H9 (cell line): ENCODE measurements at places on chromosomes 3 and 15. TPM values are rescaled to one million over a fixed set of nuclear protein-coding genes. Genes with fewer than 3 reads are reported as not detected.

Gene VGLL3
- 19.5 and 19.7 TPM in 2 replicates for total RNA-seq

Gene WNT5A
- total RNA-seq = 1.1 and 1.3 TPM in 2 replicates

Gene KLHL40
- total RNA-seq = not detected in 2 replicates

Gene CDC25A
- total RNA-seq = 83.3 and 84.5 TPM in 2 replicates

Gene BOC
- total RNA-seq = 3.5 and 4.0 TPM in 2 replicates

Gene SCN11A
- 0.17 and 0.20 TPM in 2 replicates for total RNA-seq

Gene FBXO40
- total RNA-seq = 0.04 and 0.15 TPM in 2 replicates

Gene ST3GAL6
- 4.7 and 6.4 TPM in 2 replicates for total RNA-seq

Gene CACNA2D2
- total RNA-seq = 27.7 and 28.1 TPM in 2 replicates

Gene NPAP1
- 0.04 and 0.07 TPM in 2 replicates for total RNA-seq

Gene NDN
- 34.8 and 38.0 TPM in 2 replicates for total RNA-seq

Gene DET1
- 6.3 and 6.6 TPM in 2 replicates for total RNA-seq

Gene CLDN1
- 1.0 and 2.1 TPM in 2 replicates for total RNA-seq

Gene DAPK2
- total RNA-seq = 3.5 and 4.6 TPM in 2 replicates

Gene GUCA1C
- total RNA-seq = not detected in 2 replicates

Gene KBTBD12
- total RNA-seq = not detected in 2 replicates

Gene ALG1L2
- 0.94 and 1.2 TPM in 2 replicates for total RNA-seq

Gene DPPA2
- total RNA-seq = 3.1 and 3.2 TPM in 2 replicates

Gene ACAN
- total RNA-seq = 0.50 and 0.53 TPM in 2 replicates

Gene CAMKV
- total RNA-seq = 50.4 and 54.2 TPM in 2 replicates

Gene CTXN2
- total RNA-seq = 0.11 TPM in 2 replicates

Gene FGD5
- total RNA-seq = 7.8 and 8.6 TPM in 2 replicates

Gene CP
- total RNA-seq = 0.66 and 1.1 TPM in 2 replicates

Gene TIMP4
- total RNA-seq = 8.4 and 8.5 TPM in 2 replicates

Gene SPATA12
- total RNA-seq = 0.11 and 0.22 TPM in 2 replicates

Gene SLC22A13
- 0.11 TPM in 1 of 2 replicates, not detected in the other for total RNA-seq

Gene P2RY13
- not detected in 2 replicates for total RNA-seq

Gene PRR23B
- not detected in 2 replicates for total RNA-seq

Gene PTPN9
- 40.9 and 42.2 TPM in 2 replicates for total RNA-seq

Gene FGF7
- total RNA-seq = not detected in 2 replicates

Gene PXYLP1
- total RNA-seq = 17.9 and 19.8 TPM in 2 replicates

Gene SLC6A20
- total RNA-seq = 0.09 and 0.20 TPM in 2 replicates

Gene GOLGA8S
- total RNA-seq = 0.07 TPM in 2 replicates

Gene ST8SIA2
- total RNA-seq = 1.8 and 3.2 TPM in 2 replicates

Gene TYRO3
- 118 and 124 TPM in 2 replicates for total RNA-seq

Gene CGNL1
- 32.5 and 34.6 TPM in 2 replicates for total RNA-seq

Gene VEPH1
- 7.7 and 7.9 TPM in 2 replicates for total RNA-seq

Gene KIF7
- 22.0 and 23.4 TPM in 2 replicates for total RNA-seq

Gene MPI
- total RNA-seq = 55.0 and 57.5 TPM in 2 replicates

Gene CKMT1B
- total RNA-seq = 31.0 and 36.7 TPM in 2 replicates

Gene CADM2
- total RNA-seq = 10.0 and 10.9 TPM in 2 replicates

Gene REC114
- total RNA-seq = not detected in 2 replicates

Gene IGDCC3
- total RNA-seq = 17.9 and 18.9 TPM in 2 replicates

Gene GALNT15
- 0.04 TPM in 1 of 2 replicates, not detected in the other for total RNA-seq

Gene GRM2
- total RNA-seq = 1.5 and 1.9 TPM in 2 replicates

Gene TICRR
- total RNA-seq = 26.0 TPM in 2 replicates

Gene DPPA4
- 796 and 821 TPM in 2 replicates for total RNA-seq

Gene LYZL4
- not detected in 2 replicates for total RNA-seq

Gene CCR3
- total RNA-seq = not detected in 2 replicates

Gene EPHA3
- 0.59 and 0.66 TPM in 2 replicates for total RNA-seq
